ENCODE measurements at places on chromosomes 6 and 20. TPM values are rescaled to one million over a fixed set of nuclear protein-coding genes. Genes with fewer than 3 reads are reported as not detected.

- no peak for DNase-seq
These were observed 1107.3 kb upstream of the MAP3K7 start for GRCh38 chr6:91694016-91694654.

DNA sequence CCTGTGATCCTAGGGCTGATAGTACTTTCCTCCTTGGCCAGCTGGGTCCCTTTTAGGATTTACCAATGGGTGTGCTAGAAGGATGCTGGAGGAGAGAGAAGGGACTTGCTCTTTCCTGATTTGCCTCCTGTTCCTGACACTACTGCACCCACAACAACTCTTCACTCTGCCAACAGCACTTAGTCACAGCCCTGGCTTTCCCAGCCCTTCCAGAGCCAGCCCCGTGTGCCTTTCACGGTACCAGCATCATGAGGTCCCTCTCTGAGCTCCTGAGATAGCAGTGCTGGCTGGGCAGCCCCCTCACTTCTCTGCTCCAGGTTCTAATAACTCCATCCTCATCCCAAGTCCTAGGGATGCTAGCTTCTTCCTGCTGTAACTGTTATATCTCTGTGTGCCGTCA lies 80.9 kb downstream of the DNAH8 start:
- no peak for DNase-seq

DNA sequence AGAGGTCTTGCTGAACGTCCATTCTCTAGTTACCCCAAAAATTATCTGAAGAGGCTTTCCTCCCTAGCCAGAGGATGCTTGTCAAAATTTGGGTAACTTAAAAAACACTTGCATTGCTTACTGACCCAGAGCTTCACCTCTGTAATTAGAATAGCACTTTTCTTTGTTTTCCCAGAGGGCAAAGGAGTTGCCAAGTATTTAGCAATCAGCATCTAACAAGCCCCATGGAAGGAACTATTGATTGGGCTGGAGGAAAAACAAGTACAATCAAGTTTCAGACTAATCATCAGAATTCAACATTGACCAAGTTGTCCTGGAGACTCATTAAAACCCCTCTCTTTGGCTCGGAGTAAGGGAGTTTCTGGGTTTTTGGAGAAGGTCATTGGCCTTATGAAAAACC lies 226.4 kb downstream of the TBC1D7 start:
- no peak for DNase-seq

DOK5 gene
- 5.4 TPM for total RNA-seq

APCDD1L gene
- 0.30 TPM for total RNA-seq

MICB gene
- 3.9 TPM for total RNA-seq

KIF25 gene
- not detected for total RNA-seq

OXT gene
- total RNA-seq: not detected

DNA sequence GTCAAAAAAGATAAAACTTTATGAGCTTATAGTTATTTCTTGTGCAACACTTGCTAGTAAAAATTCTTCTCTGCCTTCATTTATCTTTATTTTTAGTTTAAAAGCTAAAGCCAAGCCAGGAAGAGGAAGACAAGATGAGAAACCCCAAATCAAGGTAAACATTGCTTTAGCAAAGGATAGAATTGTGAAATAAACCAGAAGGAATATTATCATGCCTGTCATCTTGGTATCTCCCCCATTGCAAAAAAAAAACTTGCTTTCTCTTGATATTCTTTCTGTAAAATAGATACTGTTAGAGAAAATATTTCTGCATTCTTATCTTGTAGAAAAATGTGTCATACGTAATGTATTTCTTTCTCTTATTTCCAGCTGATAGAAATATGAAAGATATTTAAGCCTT lies 432.8 kb downstream of the GJA1 start:
- DNase-seq: no peak

- DNase-seq: no peak
These were observed 76.7 kb downstream of the IYD start for GRCh38 chr6:150445486-150445885.

- no peak for DNase-seq
These were observed 511.4 kb downstream of the DHX35 start for GRCh38 chr20:39473536-39473935.

- DNase-seq: no peak
These were observed 4.3 kb downstream of the VAPB start for GRCh38 chr20:58393299-58393698.

DNA sequence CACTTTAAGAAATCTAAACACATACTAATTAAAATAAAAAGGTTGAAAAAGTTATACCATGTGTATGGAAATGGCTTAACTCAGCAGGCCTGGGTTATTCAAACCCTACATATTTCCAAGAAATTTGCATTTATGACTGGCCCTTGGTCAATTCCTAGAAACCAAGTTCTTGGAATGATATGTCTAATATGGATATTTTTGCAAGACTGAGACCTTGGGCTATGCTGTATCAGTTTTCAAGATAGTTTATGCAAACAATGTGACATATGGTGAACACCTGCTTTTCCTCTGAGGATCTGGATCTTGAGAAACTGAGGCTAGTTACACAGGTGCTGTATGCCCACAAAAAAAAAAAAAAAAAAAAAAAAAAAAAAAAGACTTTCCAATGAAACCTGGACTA lies 536.9 kb upstream of the HS3ST5 start:
- no peak for DNase-seq

- peak; percentile 76 for DNase-seq
These were observed at the start of gene LAMA2 for GRCh38 chr6:128882991-128883611. Gene LAMA2, plus strand, starts transcription at chr6:128883138. Its CDS starts 108 bp downstream, at chr6:128883246.

GRCh38 chr6:68634726-68635411 lies at the start of gene ADGRB3:
Gene ADGRB3, plus strand, starts transcription at chr6:68635282. Its CDS starts 3,394 bp downstream, at chr6:68638676.
- peak; percentile 67 for DNase-seq

GHRH gene
- total RNA-seq: not detected

- DNase-seq: no peak
These were observed 3.0 kb downstream of the CASS4 start for GRCh38 chr20:56414842-56415765.

GRCh38 chr6:44806656-44807055 lies 419.1 kb downstream of the CDC5L start:
- DNase-seq: no peak

ARMC2 gene
- 3.1 TPM for total RNA-seq

GRCh38 chr20:32332614-32333013 lies 25.5 kb upstream of the ASXL1 start:
- no peak for DNase-seq

GRM1 gene
- total RNA-seq: not detected

DNA sequence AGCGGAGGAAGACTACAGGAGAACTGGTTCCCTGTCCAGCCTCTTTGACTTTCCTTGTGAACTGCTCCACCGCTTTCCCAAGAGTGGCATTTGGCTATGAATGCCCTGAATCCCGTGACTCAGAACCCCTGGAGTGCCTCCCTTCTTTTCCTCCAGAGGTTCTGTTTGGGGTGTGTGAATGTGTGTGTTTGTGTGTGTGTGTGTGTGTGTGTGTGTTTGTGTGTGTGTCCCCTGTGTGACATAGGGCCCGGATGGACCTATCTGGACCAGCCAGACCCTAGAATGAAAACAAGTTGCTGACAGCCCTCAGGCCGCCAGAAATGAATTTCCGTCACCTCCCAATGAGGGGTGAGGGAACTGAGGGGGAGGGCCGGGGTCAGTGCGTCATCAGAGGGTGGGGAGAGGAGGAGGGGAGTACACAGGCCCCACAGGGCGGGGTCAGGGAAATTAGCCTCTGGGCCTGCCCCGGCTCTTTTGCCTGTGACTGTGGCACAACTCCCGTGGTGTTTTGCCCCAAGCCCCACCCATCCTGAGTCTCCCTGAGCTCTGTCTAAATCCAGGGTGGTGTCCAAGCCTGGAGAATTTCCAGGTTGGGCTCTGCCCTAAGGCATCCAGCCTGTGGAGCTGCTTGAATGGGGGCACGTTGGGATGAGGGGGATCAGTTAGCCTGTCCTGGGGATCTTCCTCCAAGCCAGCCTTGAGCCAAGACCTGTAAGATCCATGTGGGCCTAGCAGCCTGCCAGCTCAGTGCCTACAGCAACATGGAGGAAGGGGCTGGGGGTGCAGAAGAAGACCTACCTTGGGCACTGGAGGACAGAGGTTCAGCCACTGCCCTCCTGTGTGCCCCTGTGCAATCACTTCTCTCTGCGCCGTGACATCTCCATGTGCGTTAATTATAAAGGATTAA lies 15.2 kb upstream of the MRPS18A start:
- peak; percentile 84 for DNase-seq

RHAG gene
- total RNA-seq: 2.6 TPM

DNA sequence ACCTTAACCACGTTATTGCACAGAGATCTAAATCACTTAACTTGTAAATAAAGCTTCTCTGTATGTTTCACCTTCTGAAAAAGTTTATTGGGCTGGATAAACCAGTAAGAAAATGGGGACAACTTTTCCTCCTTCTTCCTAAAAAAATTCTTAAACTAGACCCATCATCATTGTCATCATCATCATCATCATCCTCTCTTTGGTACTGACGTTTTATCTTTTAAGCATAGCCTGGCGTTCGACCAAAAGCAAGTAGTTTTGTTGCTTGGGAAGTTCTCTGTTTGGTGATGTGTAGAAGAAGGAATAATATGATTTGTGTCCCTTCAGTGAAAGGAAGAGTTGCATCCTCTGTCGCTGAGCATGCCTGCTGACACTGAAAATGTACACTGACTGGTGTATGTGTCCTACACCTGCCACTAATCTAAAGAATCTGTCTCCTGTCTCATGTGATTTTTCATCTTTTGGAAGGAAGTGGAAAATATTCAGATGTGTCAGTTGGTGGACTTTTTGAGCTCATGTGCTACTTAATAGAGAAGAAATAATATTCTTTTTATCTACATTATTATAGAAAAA lies 2.5 kb downstream of the CLVS2 start:
- DNase-seq: no peak

- no peak for DNase-seq
These were observed 178.8 kb upstream of the AFDN start for GRCh38 chr6:167647737-167648470.

DNA sequence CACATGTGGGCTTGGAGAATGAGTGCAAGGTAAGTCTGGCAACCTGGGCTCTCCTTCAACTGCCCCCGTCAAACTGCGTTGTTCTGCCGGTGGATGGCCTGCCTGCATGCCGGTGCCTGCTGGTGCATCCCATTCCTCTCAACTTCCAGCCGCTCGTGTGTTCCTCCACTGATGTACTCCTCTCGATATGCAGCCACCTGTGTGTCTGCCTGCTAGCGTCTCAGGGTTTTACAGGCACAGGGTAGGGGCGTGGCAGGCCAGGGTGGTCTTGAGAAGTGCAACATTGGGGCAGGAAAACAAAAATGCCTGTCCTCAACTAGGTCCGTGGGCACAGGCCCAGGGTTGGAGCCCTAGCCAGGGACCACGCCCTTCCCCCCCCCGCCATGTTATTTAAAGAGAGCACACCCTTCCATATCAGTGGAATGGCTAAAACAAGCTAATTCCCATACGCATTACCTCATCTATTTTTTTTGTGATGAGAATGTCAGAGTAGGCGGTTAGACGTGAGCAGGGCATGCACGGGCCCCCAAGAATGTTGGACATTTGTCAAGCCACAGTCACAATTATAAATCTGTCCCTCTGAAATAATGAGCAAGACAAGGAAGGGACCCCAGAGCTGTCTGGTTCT lies 33.2 kb downstream of the SERPINB6 start:
- DNase-seq: no peak

- no peak for DNase-seq
These were observed 653.7 kb downstream of the TFAP2A start for GRCh38 chr6:9761220-9761619.

DNA sequence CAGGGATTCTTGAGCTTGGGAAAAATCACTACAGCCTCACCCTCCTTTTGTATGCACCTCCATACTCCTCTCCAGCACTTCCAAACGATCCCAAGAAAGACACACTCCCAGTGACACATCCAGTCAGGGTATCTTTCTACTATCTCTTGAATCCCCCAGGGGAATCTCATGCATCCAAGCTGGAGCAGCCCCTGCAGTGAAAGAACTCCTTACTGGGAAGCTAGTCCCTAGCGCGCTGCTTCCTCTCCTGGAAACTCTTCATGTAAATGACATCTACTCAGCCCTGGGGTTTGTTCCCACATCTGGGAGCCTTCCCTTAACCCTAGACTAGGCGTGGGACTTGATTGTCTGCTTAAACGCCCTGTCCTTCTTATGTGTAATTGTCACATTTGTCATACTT lies 329.1 kb upstream of the QKI start:
- DNase-seq: no peak

- DNase-seq: no peak
These were observed 12.8 kb downstream of the BHLHE23 start for GRCh38 chr20:62993856-62994494.

CALHM4 gene
- 0.42 TPM for total RNA-seq

OR2J3 gene
- total RNA-seq: not detected

DNA sequence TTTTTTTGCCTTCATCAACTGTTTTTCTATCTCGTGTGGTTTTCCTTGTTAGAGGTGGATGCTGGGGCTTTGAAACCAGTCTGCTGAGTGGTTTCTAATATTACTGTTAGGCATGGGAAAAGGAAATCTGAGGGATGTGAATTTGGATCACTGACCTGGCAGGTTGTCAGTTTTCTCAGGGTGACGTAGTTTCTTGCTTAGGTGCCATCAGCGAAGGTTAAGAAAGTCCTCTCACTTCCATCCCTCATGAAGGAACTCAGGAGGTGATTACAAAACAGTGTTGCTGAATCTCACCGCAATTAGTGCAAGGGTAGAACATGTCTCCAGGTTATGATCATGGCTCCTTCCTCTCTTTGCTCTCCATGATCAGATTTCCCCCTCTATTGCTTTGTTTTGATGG lies 135.9 kb downstream of the SOX4 start:
- no peak for DNase-seq

DNA sequence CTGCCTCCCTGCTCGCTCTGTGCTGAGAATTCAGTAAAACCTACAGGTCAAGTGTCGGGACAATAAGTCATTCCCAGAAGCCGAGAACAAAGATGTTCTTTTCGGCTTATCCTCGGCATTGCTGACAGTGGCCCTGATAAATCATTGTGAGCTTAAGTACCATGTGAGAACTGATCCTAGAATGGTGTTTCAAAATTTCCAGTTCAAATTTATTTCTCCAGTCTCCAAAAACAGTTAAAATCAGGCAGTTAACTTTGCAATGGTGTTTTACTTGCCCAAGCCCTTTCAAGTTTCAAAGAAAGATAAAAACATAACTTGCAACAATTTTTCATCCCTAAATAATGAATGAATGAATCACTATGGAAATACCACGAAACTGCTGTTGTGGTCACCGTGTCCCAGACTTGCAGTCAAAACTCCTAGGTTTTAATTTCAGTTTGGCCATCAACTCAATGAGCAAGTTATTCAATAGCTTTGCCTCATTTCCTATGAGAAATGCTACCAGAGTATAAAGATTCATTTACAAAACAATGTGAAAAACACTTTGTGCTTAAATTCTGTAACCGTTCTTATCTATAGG lies 4.3 kb downstream of the ATP5F1E start:
- DNase-seq: no peak

- DNase-seq: no peak
These were observed 42.0 kb upstream of the BCAS1 start for GRCh38 chr20:54112221-54112884.

- no peak for DNase-seq
These were observed 207.3 kb downstream of the BMP7 start for GRCh38 chr20:57059055-57059596.

- no peak for DNase-seq
These were observed 420.1 kb downstream of the NKAIN2 start for GRCh38 chr6:124223611-124224345.
